HL-60 (cell line): ENCODE measurements at places on chromosomes 7 and 10.

GRCh38 chr7:105336009-105336408 lies 52.7 kb downstream of the SRPK2 start:
- DNase-seq, result no peak

GRCh38 chr7:100585511-100586265 lies at the start of gene LRCH4:
TSS of gene LRCH4 (minus strand) at chr7:100586129. CDS start at chr7:100586100, 29 bp downstream.
- DNase-seq, result no peak

DNA sequence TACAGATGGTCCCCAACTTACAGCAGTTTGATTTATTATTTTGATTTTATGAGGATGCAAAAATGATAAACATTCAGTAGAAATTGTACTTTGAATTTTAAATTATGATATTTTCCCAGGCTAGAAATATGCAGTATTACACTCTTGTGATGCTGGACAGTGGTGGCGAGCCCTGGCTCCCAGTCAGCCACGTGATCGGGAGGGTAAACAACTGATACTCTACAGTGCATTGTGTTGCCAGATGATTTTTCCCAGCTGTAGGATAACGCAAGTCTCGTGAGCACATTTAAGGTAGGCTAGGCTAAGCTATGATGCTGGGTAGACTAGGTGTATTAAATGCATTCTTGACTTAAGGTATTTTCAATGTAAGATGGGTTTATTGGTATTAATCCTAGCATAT lies 865.2 kb downstream of the SORCS3 start:
- no peak for DNase-seq

GRCh38 chr7:45268013-45268412 lies 110.4 kb downstream of the RAMP3 start:
- DNase-seq, result no peak

DNA sequence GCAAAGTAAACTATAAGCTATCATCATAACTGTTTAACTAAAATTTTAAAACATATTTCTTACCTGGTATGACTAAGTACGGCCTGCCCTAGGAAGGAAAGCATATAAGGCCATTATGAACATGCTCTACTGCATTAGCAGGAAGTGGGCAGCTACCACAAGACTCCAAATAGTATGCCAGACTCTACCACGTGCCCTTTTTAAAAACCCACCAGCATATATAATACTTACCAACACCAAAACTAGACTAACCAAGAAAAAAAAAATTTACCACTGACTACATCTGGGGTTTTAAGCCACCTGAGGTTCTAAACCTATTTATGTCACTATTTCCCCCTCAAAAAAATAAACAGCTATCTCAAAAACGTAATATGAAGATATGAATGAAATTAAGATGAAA lies 30.1 kb downstream of the NUDCD3 start:
- no peak for DNase-seq

DNA sequence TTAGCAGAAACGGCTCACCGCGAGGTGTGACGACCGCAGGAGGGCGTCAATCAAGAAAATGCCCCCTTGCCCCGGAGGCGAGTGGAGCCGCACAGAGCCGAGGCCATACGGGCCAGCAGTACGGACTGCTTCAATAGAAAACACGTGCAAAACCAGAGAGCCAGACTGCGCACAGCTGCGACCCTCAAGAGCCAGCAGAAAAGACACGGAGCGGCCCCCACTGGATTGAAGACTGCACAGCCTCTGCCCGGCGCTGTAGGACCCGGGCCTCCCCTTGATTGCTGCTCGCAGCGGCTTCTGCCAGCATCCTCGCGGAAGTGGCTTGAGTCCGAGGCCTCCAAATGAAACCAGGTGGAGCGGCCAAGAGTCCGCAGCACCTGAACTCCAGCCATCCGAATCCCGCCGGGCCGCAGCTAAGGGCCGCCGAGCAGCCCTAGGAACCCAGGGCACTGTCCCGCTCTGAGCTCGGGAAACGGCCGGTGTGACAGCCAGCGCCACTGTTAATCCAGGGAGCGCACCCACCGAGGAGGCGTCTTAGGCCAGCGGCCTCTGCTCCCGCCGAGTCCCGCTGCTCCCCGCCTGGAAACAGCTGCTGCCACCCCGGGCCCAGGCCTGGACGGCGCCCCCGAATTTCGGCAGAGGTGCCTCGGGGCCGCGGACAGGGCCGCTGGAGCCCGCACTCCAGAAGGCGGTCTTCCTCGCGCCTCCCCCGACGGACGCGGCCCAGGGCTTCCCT lies 660 bp upstream of the HHEX start:
- peak; percentile 38 for DNase-seq

DNA sequence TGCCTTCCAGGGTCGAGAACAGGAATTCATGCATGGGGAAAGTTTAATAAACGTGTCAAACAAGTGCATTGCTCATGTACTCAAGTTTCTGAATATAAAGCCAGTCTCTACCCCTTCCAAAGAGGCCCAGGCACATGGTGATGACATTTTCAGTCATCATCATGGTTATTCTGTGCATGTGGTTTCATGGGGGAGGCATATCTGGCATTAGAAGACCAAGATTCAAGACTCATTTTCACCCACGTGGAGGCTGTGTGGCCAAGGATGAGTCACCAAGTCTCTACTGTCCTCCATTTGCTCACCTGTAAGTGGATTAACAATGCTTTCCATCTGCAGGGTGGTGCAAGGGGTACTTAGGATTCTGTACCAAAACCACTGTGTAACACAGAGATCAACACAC lies 34.0 kb upstream of the CNPY1 start:
- no peak for DNase-seq

DNA sequence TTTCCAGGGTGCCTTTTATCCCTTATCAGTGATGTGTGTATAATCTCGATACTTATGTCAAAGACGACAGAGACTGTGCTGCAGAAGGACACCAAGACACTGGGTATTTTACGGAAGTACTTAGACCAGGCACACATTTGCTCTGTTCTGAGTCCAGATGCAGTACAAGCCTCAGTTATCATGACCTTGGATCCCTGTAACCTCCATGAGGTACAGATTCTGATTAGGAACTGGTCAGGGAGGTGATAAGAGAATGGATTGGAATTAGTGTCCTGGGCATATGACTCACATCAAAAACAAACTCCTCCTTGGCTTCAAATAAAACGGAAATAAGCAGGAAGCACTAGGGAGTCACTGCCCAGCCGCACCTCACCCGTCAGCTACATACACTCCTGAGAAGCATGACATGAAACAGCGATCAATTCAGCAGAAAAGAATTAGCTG lies 146.5 kb downstream of the SFMBT2 start:
- DNase-seq, result no peak

DNA sequence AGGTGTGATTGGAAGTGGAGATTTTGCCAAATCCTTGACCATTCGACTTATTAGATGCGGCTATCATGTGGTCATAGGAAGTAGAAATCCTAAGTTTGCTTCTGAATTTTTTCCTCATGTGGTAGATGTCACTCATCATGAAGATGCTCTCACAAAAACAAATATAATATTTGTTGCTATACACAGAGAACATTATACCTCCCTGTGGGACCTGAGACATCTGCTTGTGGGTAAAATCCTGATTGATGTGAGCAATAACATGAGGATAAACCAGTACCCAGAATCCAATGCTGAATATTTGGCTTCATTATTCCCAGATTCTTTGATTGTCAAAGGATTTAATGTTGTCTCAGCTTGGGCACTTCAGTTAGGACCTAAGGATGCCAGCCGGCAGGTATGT lies 13.6 kb downstream of the STEAP2 start:
- DNase-seq, result no peak

GRCh38 chr10:2121929-2122328 lies 384.6 kb upstream of the ADARB2 start:
- no peak for DNase-seq

DNA sequence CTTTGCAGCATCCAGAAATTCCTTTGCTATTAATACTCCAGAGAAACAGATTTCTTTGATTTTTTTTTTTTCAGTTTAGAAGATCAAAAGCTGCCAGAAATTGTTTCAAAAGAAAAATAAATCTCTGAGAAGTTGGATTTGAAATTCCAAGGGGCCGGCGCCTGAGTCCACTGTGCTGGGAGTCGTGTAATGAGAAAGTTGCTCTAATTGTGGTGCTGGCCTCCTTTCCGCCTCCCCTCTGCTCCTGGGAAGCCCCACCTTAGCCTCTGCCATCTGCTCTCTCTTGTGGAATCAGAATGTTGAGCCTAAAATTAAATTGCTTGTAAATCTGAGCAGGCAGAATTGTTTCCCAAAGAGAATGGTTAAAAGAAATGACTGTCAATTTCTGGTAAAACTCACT lies 93.3 kb downstream of the EMX2 start:
- no peak for DNase-seq

DNA sequence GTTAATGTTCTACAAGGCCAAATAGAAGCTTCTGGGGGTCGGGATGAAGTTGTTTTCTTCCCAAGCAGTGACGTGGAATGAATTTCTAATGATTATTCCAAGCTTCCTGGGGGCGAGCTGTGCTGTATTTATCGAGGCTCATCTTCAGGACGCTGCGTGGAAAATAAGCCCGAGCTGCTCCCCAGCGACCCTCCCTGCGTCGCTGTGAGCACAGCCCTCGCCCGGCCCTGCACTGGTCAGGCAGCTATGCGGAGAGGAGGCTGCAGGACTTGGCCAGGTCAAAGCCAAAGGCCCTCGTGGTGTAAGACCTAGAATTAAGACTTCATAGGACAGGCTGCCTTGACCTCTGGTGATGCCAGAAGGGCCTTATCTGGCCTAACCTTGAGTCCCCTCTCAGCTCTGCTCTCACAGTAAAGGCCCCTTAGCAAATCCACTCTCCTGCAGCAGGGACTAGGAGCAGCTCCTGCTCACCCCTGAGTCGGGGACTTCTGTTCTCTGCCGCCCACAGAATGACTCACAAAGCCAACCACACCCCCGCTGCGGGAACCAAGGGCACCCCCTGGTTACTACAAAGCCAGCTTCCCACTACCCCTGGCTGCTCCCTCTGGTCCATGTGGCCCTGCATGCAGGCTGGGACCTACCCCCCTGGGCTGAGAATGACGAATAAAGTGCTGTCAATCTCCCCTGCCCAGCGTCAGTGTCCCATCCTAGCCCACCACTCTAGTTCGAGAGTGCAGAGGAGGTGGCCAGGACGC lies 501.6 kb downstream of the TCERG1L start:
- DNase-seq, result no peak

- DNase-seq, result no peak
These were observed 83.1 kb downstream of the VPS41 start for GRCh38 chr7:38825721-38826440.

- DNase-seq, result no peak
These were observed 206.7 kb upstream of the POT1 start for GRCh38 chr7:125136341-125136740.

GRCh38 chr10:128007056-128007455 lies 100.2 kb downstream of the PTPRE start:
- no peak for DNase-seq

DNA sequence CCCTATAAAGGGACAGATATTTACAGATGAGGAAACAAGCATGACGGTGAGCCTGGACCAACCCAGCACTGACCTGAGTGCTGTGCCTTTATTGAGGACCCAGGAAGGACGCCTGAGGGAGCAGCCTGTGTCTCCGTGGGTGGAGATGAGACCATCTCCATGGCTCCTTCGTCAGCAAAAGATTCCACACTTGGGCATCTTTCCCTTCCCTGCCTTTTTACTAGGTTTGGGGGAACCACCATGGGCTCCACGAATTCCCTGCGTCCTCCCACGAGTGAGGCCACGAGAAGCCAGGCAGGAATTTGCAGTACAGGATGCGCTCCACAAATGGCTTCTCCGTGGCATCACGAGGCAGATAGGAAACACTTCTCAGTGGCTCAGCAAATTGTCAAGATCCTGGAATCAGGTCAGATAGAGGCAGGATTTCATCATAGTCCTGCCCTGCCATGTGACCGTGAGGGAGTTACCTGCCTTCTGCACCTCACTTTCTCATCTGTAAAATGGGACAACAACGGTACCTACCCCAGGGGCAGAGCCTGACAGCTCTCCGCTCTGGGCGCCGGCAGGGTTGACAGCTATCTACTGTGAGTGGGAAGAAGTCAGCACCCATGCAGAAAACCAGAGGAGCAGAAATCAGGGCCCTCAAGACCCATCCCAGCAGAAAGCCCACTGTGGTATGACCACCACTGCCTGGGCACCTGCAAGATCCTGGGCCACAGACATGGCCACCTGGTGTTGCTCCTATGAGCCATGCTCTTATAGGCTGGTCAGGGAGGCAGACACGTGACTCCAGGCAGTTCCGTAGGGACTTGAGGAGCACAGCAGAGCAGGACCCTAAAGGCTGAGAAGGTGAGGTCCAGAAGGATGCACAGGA lies 80.1 kb downstream of the GRID1 start:
- DNase-seq, result no peak

GRCh38 chr7:24932815-24933214 lies 47.2 kb downstream of the OSBPL3 start:
- no peak for DNase-seq

DNA sequence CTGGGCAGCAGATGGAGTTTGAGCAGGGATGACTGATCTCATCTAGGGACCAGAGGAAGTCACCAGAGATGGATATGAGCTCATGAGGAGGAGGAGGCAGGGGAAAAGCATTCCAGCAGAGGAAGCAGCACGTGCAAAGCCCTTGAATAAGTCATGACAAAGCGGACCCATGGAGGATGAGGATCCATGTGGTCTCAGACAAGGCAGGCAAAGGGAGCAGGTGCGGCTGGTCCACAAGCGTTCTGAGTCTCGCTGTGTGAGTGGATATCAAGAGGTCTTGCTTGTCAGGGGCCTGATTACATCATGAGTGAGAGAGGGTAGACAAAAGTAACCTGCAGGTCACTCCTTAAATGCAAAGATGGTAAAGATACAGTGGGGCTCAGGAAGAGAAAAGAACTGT lies 307.6 kb downstream of the GRID1 start:
- DNase-seq, result no peak

DNA sequence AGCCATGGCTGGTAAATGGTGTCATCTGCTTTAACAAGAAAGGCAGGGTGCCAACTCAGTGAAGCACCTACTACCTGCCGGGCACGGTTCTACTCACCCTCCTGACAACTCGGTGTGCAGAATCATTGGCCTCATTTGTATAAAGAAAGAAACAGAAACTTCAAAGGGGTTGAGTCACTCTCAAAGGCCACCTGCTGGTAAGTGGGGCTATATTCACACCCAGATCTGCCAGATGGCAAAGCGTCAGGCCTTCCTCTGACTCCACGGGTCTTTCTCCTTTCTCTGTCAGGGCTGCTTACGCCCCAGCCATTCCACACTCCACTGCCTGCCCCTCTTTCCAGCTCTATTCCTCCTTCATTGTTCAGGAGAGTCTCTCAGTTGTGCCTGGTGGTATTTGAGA lies 309.2 kb downstream of the GFRA1 start:
- no peak for DNase-seq

GRCh38 chr10:27783660-27784059 lies 38.0 kb upstream of the MKX start:
- DNase-seq, result no peak

DNA sequence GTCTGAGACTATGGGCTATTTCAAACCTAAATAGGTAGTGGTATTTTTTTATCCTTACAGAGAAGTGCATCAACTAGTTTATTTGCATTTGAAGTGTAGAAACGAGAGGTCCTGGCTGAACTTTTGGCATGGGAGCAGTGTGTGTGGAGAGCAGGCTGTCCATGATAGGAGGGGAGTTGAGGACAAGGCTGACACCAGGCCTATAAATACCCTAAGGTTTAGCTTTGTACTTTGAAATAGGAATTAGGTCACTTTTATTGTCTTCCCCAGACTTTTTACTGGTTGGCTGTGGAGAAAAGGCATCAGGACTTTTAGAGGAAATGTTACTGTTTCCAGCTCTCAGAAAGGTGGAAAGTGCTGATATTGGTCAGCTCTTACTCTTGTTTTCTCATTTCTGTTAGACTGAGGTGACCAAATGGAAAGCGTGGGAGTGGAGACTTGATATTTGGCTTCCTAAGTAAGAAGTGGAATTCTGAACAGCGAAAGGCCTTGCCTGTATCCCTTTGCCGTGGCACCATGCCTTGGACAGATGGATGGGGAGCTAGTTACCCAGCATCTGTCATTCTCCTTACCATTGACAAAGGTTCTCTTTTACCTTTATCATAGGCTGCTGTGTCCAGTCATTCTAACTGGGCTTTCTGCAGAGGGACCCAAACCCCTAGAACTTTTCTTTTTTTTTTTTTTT lies 46.0 kb downstream of the GBF1 start:
- DNase-seq, result no peak
